Natural killer cell (primary cell): ENCODE measurements at places on chromosomes 1 and 21. TPM values are rescaled to one million over a fixed set of nuclear protein-coding genes. Genes with fewer than 3 reads are reported as not detected.

CHAF1B gene
- 7.6 TPM for total RNA-seq

MUL1 gene
- total RNA-seq, result 21.0 TPM

ATAD3C gene
- 1.5 TPM for total RNA-seq

DMRTA2 gene
- not detected for total RNA-seq

GPR25 gene
- 2.7 TPM for total RNA-seq

CR1L gene
- total RNA-seq, result 0.98 TPM

- H3K36me3 ChIP-seq, result no peaks in the 10 kb centered on the region
- no peak for DNase-seq
- no peak overlapping the region for H3K27ac ChIP-seq
- H3K4me3 ChIP-seq, result no peak overlapping the region
- H3K27me3 ChIP-seq, result no peaks in the 10 kb centered on the region
Measured at GRCh38 chr1:213600879-213601278, 386.9 kb upstream of the PROX1 start.

DNA sequence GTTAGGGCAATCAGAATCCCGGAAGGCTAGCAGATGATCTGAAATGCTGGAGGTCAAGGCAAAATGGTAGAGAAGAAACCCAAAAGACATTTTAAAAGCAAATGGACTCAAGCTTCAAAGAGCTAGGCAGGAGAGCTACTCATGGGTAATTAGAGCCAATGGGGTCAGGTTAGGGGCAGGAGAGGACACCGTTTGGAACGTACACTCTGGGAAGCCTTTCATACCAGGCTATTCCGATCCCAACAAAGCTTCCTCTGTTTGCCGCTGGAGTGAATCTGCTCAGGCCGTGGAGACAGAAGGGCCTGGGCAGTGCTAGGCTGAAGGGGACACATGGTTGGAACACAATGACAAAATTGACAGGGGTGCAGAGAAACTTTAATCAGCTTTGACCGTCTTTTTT is 346.6 kb downstream of the RPS6KC1 start:
- no peak overlapping the region for H3K27ac ChIP-seq
- no peaks in the 10 kb centered on the region for H3K27me3 ChIP-seq
- no peaks in the 10 kb centered on the region for H3K36me3 ChIP-seq
- H3K4me3 ChIP-seq, result no peak overlapping the region

DNA sequence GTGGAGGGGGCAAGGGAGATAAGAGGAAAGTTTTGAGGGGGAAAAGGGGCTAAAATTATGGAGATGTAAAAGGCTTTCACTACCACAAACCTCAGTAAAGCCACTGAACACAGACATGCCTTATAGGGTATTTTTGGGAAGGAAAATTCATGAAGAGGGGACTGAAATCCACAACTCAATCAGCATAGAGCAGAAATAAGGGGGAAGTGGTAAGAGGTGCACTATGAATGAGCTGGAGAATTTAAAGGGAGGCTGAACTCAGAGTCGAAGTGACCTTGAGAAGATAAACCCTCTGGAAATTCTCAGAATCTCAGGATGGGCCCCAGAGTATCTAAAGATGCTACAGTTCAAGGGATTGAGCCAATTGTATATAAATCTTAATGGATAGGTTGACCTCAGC is 15.3 kb downstream of the RHEX start:
- DNase-seq, result no peak
- no peaks in the 10 kb centered on the region for H3K36me3 ChIP-seq
- no peaks in the 10 kb centered on the region for H3K27me3 ChIP-seq
- no peak overlapping the region for H3K27ac ChIP-seq

GRCh38 chr1:200179126-200179780 is 151.7 kb downstream of the NR5A2 start:
- H3K27ac ChIP-seq, result no peak overlapping the region
- H3K4me1 ChIP-seq, result no peaks in the 10 kb centered on the region
- DNase-seq, result no peak
- H3K4me3 ChIP-seq, result no peak overlapping the region

DNA sequence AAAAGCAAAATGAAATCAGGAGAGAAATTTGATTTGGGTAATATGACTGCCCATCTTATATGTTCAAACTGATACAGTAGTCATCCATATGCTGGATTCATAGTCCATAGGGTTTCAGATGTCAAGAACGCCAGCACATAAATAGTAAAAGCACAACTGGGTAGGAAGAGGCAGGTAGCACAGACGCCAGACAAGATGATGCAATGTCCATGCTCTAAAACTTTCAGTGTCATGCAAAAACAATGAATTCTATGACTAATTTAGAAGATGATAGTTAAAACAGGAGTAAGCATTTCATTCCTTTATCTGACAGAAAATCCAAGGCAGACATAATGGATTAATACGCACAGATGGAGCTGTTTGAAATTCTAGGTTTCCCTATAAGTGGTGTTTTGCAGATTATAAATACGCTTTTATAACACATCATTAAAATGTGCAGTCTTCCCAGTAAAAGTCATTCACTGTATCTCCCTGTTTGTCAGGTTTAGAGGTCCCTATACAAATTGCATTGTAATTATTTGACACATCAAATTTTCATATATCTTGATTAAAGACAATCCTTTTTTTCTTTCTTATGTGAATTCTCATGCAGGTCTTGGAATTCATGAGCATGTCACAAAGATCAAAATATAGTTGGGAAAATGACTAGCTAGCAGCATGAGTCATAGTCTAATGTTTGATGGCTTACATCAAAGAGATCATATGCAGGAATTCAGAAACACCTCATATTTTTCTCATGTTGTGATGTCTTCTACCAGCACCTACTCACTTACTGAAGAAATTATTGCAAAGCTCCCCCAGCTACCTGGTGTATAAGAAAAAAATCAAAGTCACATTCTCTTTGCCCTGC is 139.9 kb downstream of the DSCAM start:
- H3K27me3 ChIP-seq, result no peaks in the 10 kb centered on the region
- DNase-seq, result no peak
- H3K36me3 ChIP-seq, result no peaks in the 10 kb centered on the region

GRCh38 chr1:65235867-65236805 is 73.2 kb upstream of the DNAJC6 start:
- no peaks in the 10 kb centered on the region for H3K4me1 ChIP-seq
- DNase-seq, result no peak
- H3K4me3 ChIP-seq, result no peak overlapping the region
- no peak overlapping the region for H3K27ac ChIP-seq
- peaks cover 2% of the 10 kb centered on the region for H3K27me3 ChIP-seq

DNA sequence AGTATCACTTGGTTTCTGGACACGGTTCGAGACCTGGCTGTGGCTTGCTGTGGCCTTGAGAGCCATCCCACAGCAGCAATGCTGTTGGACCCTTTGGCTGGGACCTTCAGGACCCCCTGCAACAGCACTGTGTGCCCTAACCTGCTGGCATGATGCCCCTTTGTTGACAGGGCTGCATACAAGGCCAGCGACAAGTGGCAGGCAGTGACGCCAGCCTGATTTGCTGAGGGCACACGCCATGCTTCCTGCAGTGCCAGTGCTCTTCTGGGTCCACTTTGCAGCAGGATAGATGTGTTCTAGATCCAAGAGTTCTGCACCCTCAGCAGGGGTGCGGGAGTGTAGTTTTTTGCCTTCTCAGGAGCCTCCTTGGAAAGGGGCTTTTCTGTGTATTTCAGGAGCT is 32.8 kb downstream of the COQ8A start:
- H3K4me3 ChIP-seq, result no peak overlapping the region
- H3K36me3 ChIP-seq, result peaks cover 6% of the 10 kb centered on the region
- H3K27me3 ChIP-seq, result no peaks in the 10 kb centered on the region
- DNase-seq, result no peak
- H3K27ac ChIP-seq, result no peak overlapping the region

GRCh38 chr1:234929369-234929768 is 199.3 kb downstream of the TOMM20 start:
- DNase-seq, result no peak
- H3K27me3 ChIP-seq, result no peaks in the 10 kb centered on the region
- no peak overlapping the region for H3K4me3 ChIP-seq

DNA sequence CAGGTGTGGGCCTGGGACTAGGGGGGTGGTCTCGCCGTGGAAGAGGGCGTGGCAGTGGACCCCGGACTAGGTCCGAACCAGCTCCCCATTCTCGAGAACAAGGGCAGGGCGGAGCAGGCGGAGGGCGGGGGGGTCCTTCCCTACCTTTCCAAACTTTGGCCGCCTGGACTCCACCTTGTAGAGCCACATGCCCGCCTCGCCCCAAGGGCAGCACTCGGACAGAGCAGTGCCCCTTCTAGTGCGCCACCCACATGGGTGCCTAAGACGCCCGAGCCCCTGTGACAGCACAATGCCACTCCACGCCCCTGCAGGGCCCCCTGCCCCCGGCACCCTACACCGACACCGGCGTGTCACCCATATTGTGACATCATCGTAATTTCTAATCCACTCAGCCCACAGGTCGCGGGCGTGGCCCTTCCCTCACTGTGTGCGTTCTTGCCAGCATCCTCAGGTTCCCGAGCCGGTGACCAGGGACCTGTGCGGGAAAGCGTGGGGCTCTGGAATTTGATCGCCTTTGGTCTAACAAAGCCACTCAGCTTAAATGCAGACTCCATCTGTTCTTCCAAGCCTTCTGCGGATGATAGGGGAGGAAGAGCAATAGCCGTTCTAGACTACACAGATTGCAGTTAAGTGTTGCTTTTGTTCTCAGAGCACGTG is 553 bp upstream of the STMN1 start:
- H3K4me3 ChIP-seq, result peak overlapping the region; percentile 53
- DNase-seq, result peak; percentile 63
- H3K36me3 ChIP-seq, result no peaks in the 10 kb centered on the region
- H3K4me1 ChIP-seq, result peaks cover 7% of the 10 kb centered on the region
- no peaks in the 10 kb centered on the region for H3K27me3 ChIP-seq
- peak overlapping the region; percentile 43 for H3K27ac ChIP-seq

DNA sequence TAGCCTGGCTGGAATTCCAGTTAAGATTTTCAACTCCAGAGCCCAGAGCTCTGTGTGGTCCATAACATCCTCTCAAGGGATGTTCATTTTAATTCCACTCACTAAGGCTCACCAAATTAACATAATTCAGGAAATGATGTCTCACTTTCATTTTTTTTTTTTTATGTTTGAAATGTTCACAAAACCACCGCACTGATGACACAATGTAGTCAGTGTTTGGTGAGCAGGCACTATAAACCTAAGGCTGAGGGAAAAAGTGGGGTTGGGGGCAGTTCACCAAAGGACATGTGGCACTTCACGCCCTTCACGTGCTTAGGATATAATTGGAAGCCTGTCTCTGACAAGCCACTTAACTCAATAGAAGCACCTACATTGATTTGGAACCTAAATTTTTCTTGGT is 177.3 kb upstream of the CAMK1G start:
- no peak for DNase-seq
- no peaks in the 10 kb centered on the region for H3K4me1 ChIP-seq
- no peaks in the 10 kb centered on the region for H3K27me3 ChIP-seq
- H3K36me3 ChIP-seq, result no peaks in the 10 kb centered on the region

DNA sequence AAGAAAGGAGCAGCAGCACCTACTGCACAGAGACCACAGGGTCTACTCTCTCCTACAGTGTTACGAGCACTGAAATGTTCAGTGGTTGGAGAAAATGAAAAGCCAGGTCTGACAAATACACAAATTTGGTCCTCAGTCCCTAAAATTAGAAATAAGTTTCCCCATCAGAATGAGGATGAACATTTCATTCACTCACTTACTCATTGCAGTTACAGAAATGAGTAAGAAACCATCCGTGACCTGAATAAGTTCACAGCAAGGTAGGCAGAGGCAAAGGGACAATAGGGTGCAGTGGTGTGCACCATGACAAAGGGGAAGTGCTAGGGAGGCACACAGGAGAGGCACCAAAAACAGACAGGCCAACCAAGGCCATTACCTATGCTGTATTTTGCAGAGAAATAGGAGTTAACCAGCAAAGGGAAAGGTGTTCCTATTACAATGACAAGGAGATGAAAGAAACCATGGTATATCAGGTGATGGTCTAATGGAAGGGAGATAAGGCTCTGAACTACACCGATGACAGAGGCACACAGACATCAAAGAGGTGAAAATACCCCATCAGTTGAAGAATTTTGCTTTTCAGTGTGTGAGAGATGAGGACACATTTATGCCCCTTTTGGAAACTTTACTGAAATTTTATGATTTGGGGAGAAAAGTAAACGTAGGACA is 29.4 kb downstream of the VAV3 start:
- peaks cover 23% of the 10 kb centered on the region for H3K4me1 ChIP-seq
- peak; percentile 45 for DNase-seq
- no peaks in the 10 kb centered on the region for H3K36me3 ChIP-seq
- no peaks in the 10 kb centered on the region for H3K27me3 ChIP-seq
- peak overlapping the region; percentile 30 for H3K27ac ChIP-seq
- no peak overlapping the region for H3K4me3 ChIP-seq

GRCh38 chr1:110048923-110049601 is 14.6 kb downstream of the STRIP1 start:
- no peak overlapping the region for H3K27ac ChIP-seq
- no peaks in the 10 kb centered on the region for H3K4me1 ChIP-seq
- H3K27me3 ChIP-seq, result no peaks in the 10 kb centered on the region
- peaks cover 87% of the 10 kb centered on the region for H3K36me3 ChIP-seq

DNA sequence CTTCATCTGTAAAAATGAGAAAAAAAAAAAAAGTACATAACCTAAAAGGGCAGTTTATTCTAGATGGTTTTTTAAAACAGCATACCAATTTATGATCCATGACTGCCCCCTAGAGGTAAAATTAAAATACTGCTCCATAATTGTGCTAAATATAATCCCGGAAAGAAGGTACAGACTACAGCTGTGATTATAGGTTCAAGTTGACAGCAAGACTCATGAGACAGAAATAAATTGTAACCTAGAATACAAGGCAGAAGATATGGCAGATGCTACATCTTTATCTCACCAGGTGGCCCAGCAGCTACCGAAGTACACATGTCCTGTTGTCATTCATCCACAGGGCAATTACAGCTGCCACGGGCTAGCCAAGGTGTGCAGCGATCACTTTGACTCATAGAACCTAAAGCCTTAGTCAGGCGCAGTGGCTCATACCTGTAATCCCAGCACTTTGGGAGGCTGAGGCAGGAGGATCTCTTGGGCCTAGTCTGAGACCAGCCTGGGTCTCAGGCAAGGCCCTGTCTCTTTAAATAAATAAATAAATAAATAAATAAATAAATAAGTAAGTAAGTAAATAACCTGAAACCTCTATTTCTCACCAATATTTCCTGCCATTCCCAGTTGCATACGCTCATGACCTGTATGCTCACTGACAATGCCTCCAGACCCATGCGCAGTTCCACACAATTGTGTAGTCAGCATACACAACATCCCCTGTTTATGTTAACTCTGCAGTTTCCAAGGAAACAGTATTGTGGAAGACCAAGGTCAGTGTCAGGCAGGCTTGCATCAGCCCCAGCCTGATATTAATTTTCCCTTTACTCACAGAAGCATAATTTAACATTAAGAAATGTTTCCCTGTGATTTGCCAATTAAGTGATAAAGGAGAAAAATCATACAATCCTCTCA is 18.3 kb upstream of the PPIE start:
- H3K27me3 ChIP-seq, result peaks cover 14% of the 10 kb centered on the region
- no peak overlapping the region for H3K27ac ChIP-seq
- H3K36me3 ChIP-seq, result no peaks in the 10 kb centered on the region
- no peaks in the 10 kb centered on the region for H3K4me1 ChIP-seq

GRCh38 chr1:221576268-221576667 is 165.6 kb downstream of the DUSP10 start:
- no peaks in the 10 kb centered on the region for H3K36me3 ChIP-seq
- H3K27me3 ChIP-seq, result no peaks in the 10 kb centered on the region
- no peak overlapping the region for H3K27ac ChIP-seq
- DNase-seq, result no peak

GRCh38 chr1:19850214-19850613 is 32.0 kb upstream of the OTUD3 start:
- no peak overlapping the region for H3K4me3 ChIP-seq
- DNase-seq, result no peak
- H3K27ac ChIP-seq, result no peak overlapping the region
- H3K27me3 ChIP-seq, result peaks cover 2% of the 10 kb centered on the region
- H3K4me1 ChIP-seq, result no peaks in the 10 kb centered on the region

- H3K36me3 ChIP-seq, result no peaks in the 10 kb centered on the region
- H3K27me3 ChIP-seq, result no peaks in the 10 kb centered on the region
- H3K4me1 ChIP-seq, result peaks cover 11% of the 10 kb centered on the region
- H3K27ac ChIP-seq, result no peak overlapping the region
- no peak overlapping the region for H3K4me3 ChIP-seq
Measured at GRCh38 chr1:212853658-212854057, 4.4 kb upstream of the FLVCR1 start.
